ENCODE measurements at places on chromosomes 5 and 9.
A peak's percentile ranks its signal among the peaks of the same experiment; 100 is the strongest.

DNA sequence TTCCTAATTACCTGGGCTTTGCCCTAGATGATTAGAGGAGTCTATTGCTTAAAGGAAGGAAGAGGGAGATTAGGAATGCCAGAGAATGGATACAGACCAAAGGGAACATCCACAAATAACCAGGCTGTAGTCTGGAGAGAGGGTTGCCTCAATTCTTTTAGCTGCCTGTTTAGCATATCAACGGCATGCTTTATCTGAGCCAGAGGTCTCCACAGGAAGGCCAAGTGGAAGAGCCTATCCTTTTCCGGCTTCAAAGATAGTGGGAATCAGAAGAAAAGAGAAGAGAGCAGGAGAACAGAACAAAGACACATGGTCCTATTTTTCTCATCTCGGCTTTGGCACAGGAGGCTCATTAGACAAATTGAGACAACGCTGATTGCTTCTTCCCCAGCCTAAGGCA, 142.4 kb downstream of the NMUR2 start:
- no peak for DNase-seq

GRCh38 chr9:133508046-133508445, 16.7 kb downstream of the MYMK start:
- no peak for DNase-seq

GRCh38 chr5:76804266-76804665, 14.6 kb upstream of the F2RL1 start:
- DNase-seq: no peak

GRCh38 chr9:113892861-113893491, 16.9 kb downstream of the ZNF618 start:
- no peak for DNase-seq

DNA sequence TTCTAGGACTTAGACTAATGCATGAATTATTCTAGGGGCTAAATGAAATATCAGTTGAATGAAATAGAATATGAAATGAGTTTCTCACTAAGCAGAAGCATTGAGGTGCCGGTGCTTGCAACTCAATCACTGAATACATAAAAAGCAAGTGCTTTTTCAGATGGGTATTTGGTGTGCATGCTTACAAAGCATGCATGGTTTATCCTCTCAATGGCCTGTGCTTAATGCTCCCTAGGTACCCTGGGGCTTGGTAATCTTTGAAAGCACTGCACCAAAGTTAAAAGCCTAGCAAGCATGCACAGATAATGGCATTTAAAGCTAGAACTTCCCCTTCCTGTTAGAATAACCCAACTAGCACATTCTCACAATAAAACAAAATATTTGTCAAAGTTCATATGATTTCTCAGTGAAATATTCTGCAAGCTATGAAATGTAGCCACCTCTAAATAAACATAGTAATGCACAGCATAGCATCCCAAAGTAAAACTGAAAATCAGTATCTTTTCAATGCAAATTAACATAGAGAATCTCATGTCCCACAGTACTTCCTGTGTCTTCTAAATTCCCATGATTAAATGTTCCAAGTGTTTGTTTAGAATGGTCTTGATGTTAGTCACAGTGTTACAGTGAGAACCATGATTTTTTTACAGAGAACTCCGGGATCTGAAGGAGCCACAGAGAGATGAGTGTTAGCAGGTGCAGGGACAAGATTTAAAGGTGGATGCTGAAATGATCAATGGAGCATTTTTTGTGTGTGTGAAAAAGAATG, 143.4 kb upstream of the CDH6 start:
- no peak for DNase-seq

- DNase-seq: no peak
Observed at GRCh38 chr5:80036615-80037014, 1.5 kb downstream of the THBS4 start.

- DNase-seq: no peak
Observed at GRCh38 chr5:136957428-136957827, 541.7 kb downstream of the SPOCK1 start.

GRCh38 chr9:77592476-77592875, 55.6 kb downstream of the GNA14 start:
- no peak for DNase-seq

- no peak for DNase-seq
Observed at GRCh38 chr5:131268758-131269370, 5.0 kb downstream of the CDC42SE2 start.

- no peak for DNase-seq
Observed at GRCh38 chr9:124248066-124248465, 9.7 kb upstream of the NEK6 start.

GRCh38 chr9:107274953-107275422, 8.1 kb upstream of the RAD23B start:
- no peak for DNase-seq

- no peak for DNase-seq
Observed at GRCh38 chr5:171444582-171444981, 25.1 kb downstream of the FGF18 start.

DNA sequence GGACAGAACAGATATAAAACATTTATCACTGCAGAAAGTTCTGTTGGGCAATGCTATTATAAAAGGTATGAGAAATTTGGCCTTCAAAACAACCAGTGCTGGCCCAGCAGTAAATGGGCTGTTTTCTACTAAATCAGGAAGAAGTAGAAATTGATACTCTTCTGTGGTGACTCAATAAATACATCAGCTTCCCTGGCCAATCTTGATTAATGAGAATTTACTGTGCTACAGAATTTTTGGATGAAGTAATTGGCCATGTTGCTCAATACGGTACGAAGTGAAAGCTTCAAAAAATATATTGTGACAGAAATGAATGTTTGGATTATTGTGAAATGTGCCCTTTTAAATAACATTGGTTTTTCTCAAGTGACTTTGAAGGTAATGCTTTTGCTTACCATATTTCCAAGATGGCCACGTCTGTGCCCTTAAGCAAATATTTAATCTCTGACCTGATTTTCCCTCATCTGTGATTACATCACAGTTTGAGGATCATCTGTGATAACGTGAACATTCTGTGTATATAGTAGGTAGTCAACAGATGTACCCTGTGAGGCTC, 4.2 kb downstream of the DNAJA1 start:
- no peak for DNase-seq

GRCh38 chr5:133415906-133416305, 196.4 kb downstream of the FSTL4 start:
- no peak for DNase-seq

GRCh38 chr5:97458851-97459250, 275.8 kb upstream of the RIOK2 start:
- DNase-seq: no peak

GRCh38 chr5:143979044-143979690, 167.2 kb downstream of the HMHB1 start:
- no peak for DNase-seq

- no peak for DNase-seq
Observed at GRCh38 chr9:98150721-98151120, 31.7 kb upstream of the TRIM14 start.

- DNase-seq: peak; percentile 12
Observed at GRCh38 chr9:85610074-85610860, 131.5 kb downstream of the AGTPBP1 start.

GRCh38 chr5:140245341-140245740, 57.6 kb downstream of the PFDN1 start:
- DNase-seq: peak; percentile 33

DNA sequence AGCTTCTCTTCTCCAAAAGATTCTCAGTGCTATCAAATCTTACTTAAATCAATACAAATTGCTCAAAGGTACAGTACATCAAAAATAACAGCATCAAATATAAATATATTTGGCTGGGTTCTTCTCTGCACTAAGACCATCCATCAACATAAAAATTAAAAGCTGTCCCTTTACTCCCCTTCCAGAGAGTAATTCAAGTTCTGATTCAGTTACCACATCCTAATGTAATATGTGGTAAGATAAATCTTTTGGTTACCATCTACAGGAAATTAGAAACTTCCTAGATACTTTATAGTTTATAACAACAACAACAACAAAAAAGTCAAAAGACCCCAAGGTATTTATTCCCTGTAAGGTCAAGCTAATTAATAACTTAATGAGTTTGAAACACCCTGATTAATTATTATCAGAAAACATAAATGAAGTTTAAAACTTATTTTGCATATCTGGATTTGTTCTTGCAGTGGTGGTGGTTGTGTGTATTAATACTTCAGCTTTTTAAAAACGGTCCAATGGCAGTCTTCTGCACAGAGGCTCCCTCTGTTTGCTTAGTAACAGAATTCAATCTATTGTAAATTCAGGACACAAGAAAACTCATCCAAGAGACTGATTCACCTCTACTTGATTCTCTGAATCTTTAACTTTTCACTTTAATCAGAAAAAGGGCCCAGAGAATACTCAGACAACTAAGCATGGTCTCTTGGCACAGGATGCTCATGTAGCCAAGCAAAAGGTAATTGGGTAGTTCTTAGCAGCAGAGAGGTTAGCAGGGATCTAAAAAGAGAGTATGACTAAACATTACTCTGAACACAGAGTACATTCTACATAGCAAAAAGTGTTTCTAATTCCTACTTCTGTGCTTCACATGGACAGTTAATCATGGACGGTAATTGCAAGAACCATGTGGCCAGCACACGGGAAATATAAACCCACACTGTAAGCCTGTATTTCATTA, 20.1 kb downstream of the DIAPH1 start:
- DNase-seq: no peak

DNA sequence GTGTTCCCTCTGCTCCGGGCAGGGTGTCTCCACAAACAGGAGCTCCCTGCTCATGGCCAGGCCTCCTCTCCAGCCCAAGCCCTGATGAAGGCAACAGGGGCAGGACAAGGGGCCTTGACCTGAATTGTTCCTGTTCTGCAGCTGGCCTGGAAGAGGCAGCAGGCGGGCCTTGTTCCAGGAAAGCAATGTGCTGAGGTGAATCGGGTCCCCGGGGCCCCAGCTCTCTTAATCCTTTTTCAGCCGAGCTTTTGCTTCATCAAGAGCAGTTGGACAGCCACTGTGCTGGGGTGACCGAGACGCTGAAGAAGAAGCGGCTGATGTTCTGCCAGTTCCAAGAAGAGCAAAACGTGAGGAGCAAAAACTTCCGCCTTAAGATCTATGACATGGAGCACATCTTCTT, 41.4 kb downstream of the CCDC180 start:
- DNase-seq: no peak

GRCh38 chr9:95188459-95188858, 129.1 kb downstream of the FANCC start:
- no peak for DNase-seq

GRCh38 chr9:2158111-2158610, 143.0 kb downstream of the SMARCA2 start:
- DNase-seq: peak; percentile 31

GRCh38 chr5:157492886-157493285, 32.9 kb downstream of the NIPAL4 start:
- DNase-seq: no peak

- no peak for DNase-seq
Observed at GRCh38 chr5:969408-969839, 39.2 kb upstream of the NKD2 start.

DNA sequence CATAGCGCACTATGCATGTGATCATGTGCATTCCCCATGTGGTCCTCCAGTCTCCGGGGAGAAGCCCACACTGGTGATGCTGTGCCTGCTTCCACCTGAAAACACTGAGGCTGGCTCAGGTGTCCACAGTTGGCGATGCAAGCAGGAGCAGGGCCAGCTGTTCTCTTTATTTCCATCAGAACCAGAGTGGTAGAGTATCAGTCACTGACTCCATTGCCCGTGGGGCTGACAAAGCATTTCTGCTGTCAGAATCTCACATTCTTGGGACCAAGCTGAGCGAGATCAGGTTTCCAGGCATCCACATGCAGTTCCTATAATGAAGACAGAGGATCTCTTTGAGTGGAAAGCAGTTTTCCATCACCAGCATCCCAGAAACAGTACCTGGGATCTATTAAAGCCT, 52.5 kb downstream of the GADD45G start:
- no peak for DNase-seq

GRCh38 chr5:136005476-136005875, 23.3 kb upstream of the TGFBI start:
- no peak for DNase-seq

- no peak for DNase-seq
Observed at GRCh38 chr5:173823274-173823644, 64.9 kb upstream of the CPEB4 start.

GRCh38 chr5:143180751-143181150, 222.7 kb downstream of the NR3C1 start:
- DNase-seq: no peak

DNA sequence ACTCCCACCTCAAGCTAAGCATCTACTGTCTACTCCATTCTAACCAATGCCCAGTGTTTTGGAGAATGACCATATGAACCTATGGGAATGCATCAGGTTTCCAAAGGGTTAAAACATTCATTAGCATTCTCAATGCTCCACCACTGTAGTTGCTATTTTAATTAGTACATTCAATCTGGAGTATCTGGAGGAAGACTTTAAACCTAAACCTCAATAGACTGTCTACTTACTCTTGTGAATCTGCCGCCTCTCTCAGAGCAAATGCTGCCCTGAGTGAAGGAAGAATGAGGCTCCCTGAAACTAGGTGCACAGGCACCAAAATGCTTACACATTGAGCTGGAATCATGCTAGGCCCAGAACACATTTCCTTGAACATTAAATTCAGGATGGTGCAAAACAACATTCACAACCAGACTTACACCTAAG, 2.0 kb downstream of the ENC1 start:
- no peak for DNase-seq

DNA sequence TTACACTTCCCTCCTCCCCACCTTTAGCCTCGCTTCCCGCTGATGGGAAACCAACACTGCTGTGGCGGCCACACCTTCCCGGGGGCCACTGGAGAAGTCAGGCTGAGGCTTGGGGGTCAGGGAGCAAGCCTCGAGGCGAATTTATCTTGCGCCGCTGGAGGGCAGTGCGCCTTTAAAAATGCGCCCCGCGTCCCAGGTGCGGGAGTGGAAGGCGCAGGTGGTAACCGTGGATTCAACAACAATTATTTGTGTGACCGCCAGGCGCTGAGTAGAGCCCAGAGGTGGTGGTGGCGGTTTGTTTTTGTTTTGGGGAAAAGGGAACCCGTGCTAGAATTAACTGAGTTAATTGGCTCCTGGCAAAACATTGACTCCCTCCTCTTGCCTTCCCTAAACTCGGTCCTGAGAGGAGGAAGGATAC, 1.1 kb downstream of the CFAP77 start:
- DNase-seq: peak; percentile 70

DNA sequence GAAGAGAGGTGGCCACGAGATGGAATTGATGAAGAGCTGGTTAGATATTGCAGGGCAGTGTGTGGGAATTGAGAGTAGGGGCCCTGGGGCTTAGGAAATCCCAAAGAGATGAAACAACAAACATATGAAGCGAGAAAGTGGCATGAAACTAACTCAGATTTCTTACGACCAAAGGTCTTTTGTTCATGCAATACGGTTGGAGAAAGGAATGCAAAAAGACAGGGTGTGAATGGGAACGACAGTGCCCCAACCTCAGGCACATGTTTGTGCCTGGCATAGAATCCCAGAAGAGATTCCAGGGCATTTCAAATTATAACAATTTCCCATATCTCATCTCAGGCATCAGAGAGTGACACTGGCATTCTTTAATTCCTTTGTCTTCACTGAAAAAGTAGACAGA, 199.2 kb downstream of the ACTL7B start:
- no peak for DNase-seq

DNA sequence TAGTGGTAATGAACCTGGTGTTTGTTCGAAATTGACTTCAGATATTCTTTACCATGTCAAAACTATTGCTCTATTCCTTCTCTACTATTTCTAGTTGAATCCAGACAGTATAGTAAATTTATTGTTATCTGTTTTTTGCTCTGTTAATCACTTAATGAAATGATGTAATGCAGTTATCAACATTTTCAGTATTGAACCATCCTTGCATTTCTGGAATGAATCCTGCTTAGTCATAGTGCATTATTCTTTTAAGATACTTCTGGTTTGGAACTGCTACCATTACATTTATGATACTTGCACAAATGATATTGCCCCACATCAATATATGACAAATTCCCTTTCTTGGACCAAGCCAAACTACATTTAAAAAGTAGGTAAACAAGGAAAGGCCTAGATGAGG, 554.0 kb upstream of the KLF4 start:
- DNase-seq: no peak

Data from CD4-positive, alpha-beta T cell treated with Interferon gamma for 1 hour (primary cell).